ENCODE measurements at places on chromosomes 6 and 20. TPM values are rescaled to one million over a fixed set of nuclear protein-coding genes. Genes with fewer than 3 reads are reported as not detected.

Gene XKR7
- 0.32 TPM for polyA plus RNA-seq

Gene MYLIP
- 48.9 TPM for polyA plus RNA-seq

DNA sequence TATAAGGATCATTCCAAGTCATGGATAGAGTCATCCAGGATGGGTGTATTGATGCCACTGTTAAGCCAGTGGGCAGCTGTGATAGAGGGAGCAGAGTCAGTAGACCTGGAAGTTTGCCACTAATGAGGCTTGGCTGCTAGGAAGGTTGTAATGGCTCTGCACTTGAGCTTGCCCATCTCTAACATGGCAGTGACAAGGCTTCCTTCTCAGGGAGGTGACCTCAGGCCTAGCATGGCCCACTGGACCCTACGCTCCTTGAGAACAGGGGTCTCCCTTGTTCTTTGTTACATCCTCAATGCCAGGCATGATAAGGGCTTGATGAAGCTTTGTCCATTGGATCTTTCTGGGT lies 155.1 kb downstream of the CD83 start:
- DNase-seq = no peak

- DNase-seq = no peak
These were observed 630 bp downstream of the PPP1R3G start for GRCh38 chr6:5085648-5086293.

DNA sequence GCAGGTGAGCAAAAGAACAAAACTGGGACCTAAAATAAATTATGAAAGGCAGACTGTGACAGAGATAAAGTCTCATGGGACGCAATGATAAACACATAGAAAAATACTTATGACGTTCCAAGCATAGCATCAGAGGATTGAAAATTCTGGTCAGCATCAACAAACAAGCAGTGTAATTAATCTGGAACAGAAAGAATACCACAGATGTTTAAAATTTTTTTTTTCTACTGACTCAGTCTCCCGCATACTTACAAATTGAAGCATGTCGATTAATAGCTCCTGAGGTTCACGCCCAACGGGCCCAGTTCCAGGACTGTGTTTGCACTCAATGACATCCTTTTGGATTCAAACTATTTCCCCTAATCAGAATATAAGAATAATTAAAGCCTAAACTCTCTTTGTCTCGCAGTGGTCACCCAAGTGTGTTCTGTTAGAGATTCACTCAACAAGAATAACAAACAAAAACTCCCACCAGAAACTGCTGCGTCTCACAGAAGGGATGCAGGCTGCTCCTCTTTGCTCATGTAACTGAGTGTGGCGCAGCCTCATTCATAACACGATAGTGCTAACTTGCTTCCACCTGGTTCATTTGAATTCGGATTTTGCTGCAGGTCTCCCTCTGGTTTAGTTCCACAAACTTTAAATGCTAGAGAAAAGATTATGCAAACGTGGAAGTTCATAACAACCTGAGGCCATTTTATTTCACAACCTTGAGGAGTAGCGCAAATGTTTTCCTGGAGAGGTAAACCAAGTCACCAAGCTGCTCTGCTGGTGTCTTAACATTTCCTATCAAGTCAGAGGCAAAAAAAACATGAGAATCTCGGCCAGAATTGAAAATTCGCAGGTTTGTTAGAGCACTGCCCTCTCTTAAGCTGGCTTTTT lies 69.0 kb upstream of the CITED2 start:
- no peak for DNase-seq

DNA sequence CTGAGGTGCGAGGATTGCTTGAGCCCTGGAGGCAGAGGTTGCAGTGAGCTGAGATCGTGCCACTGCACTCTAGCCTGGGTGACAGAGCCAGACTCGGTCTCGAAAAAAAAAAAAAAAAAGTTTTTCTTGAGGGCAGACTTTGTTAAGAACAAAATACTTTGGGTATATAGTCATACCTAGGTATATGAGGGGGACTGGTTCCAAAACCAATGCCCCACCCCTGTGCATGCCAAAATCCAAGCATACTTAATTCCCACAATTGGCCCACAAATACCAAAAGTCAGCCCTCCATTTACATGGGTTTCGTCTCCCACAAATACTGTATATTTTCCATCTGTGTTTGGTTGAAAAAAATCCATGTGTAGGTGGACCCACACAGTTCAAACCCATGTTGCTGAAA lies 119.9 kb downstream of the INSM1 start:
- DNase-seq = no peak

DNA sequence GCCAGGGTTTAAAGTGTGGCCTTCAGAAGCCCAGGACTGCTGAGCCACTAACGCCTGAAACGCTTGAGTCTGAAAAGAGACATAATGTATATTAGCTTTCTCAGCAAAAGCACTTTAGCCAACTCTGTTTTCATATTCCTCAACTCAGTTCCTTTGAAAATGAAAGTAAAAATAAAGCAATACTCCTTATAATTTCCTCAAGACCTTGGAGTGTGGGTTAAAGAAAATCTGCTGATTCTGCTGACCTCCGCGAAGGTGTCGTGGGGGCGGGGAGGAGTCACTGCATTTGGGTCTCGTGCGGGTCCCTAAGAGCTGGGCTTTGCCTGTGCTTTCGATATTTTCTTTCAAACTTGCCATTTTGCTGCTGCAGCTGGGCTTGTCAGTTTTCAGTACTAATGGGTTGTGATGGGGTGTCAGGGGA lies 142.2 kb upstream of the ARID1B start:
- DNase-seq = no peak

DNA sequence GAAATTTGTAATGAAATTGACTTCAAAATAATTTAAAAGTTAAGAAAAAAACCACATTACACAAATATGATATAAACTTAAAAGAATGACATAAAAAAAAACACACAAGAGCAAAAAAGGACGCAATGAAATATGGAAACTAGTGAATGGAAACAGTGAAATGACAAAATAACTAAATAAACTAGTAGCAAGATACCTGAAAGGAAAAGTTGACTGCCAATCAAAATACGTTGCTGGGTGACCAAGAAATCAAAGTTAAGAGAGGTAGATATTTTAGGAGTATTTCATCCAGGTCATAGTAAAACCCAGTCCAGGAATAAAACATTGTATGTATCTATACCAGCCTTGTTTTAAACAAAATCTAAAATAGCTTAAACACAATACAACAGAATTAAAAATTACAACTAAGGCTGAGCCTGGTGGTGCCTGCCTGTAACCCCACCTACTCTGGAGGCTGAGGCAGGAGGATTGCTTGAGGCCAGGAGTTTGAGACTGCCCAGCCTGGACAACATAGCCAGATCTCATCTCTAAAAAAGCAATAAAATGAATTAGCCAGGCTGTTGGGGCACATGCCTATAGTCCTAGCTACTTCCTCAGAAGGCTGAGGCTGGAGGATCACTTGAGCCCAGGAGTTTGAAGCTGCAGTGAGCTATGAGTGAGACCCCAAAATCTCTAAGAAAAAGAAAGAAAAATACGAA lies 22.0 kb downstream of the C6orf15 start:
- DNase-seq = no peak

DNA sequence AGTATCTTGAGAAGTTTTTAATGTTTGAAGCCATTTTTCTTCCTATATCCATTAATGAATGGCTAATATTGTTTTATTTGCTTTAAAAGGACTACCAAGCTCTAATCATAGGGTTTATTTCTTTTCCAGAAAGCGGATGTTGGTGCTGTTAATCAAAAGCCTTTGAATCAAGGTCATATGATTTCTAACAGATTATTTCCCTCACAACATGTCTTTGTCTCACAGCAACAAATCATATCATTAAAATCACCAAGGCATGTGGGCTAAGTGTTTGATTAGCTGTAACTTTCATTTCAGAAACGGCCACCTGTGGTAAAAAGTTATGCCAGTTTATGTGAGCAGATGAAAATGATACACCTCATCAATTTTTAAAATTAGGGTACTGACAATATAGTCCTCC lies 21.7 kb downstream of the TRAF3IP2 start:
- no peak for DNase-seq
